ENCODE measurements at places on chromosomes 16 and 17.

- no peak for DNase-seq
These were observed 186.0 kb upstream of the FOXF1 start for GRCh38 chr16:86324320-86324719.

DNA sequence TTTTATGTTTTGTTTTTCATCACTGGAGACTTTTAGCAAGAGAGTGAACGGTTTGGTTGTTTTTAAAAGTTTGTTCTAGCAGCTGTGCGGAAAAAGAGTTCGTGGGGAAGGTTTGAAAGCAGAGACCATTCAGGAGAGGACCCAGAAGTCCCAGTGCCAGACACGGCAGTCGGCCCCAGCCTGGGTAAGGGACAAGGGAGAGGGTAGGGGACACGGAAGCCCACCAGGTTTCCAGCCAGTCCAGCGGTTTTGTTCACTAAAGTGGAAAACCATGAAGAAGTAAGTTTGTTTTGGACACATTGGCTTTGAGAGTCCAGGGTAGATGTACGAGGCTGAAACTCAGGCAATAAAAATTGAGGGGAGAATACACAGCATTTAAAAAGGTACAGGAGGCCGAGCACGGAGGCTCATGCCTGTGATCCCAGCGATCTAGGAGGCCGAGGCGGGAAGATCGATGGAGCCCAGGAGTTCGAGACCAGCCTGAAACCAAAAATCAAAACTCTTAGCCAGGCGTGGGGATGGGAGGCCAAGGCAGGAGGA is 56.8 kb upstream of the RPH3AL start:
- no peak for DNase-seq

DNA sequence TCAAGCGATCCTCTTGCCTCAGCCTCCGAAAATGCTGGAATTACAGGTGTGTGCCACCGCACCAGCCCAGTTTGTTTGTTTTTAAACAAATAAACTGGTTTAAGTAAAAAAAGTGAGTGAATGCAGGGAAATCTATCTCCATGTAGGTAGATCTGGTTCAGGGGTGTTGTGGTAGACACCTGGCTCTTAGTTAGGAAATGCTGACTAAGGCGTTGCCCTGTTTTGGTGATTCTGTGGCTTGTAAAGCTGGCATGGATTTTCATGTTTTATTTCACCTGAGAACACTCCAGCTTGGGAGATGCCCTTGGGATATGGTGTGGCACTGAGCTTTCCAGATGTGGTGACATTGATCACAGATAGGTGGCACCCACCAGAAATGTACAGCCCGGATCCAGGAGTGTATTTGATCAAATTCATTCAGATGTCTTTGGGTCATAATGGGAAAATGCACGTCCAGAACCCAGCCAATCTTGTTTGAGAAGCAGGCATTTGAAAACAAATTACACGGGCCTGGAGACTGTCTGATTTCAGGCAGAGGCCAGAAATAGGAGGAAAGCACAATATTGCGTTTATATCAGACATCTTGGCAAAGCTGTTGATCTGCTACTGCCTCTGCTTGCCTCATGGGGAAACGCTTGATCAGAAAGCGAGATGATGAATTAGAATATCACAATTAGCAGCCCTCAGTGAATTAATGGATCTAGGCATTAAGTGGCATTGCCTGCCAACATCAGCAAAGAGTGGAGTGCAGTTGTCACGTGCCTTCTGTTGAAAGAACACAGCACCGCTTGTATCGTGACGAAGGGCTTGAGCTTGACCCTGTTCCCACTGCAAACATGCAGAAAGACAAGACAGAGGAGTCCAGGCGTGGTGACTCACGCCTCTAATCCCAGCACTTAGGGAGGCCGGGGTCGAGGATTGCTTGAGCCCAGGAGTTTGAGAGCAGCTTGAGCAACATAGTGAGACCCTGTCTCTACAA is 7.3 kb upstream of the IL34 start:
- peak; percentile 80 for DNase-seq

DNA sequence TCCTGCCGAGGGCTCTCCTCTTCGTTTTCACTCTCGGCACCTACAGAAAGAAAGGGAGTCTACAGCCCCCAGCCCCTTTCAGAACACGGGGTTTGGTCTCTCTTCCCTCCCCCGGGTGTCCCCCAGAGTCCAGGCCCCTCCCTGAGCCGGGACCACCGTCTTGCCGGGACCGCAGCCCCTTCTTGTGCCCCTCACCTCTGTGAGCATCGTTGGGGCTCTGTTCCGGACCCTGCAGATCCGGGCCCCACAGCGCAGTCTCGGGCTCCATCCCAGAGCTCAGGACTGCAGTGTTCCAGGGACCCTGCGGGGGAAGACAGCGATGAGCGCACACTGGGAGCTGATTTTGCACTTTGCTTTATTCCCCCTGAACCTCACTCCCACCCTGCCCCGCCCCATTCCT is 2.8 kb downstream of the ZNF629 start:
- DNase-seq: no peak

GRCh38 chr16:10949424-10949970 is 5.1 kb downstream of the CLEC16A start:
- no peak for DNase-seq

- no peak for DNase-seq
These were observed 118.4 kb downstream of the VPS53 start for GRCh38 chr17:596287-596686.

DNA sequence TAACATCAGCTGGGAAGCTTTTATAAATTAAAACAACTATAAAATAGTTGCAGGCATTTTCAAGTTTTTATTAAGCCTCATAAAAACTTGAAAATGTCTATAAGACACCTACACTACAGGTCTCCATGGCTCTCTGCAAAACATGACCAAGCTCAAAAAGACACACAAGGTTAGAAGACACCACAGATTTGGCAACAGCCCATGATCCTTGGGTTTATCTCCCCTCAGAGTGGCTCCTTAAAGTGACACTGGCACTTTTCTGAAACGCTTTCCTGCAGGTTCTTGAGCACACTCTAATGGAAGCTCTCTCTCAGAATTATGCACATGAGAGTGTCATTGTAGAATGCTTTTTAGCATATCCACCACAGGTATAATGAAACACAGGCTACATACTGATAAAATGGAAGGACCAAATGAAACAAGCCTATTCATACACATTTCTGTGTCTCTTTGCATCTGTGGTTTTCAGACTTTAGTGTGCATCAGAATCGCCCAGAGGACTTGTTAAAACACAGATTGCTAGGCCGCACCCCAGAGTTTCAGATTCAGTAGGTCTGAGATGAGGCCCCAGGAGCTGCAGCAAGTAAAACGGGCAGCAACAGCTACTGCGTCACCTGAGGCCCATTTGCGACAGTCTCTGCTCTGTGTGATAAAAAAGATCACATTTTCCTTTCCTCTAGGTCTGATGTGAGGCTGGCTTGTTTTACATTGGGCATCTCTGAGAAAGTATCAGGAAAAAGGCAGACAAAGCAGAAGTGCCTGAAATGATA is 75.0 kb upstream of the WSB1 start:
- DNase-seq: no peak

DNA sequence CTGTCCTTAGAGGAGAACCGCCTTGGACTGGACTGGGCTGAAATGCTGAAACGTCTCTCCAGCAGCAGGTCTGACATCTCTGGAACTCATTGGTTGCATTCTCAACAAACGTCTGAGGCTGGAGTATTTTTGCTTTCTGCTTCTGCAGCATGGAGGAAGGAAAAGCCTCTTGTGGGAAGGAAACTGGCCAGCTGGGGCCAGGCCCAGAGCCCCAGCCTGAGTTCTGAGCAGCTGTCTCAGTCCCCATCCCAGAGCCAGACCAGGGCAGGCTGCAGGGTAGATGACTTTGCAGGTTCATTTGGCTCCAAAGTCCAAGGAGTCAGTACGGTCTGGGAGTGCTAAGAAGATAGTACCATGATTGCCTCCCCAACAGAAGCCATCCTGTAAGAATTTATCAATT is 18.3 kb downstream of the TEKT3 start:
- no peak for DNase-seq

DNA sequence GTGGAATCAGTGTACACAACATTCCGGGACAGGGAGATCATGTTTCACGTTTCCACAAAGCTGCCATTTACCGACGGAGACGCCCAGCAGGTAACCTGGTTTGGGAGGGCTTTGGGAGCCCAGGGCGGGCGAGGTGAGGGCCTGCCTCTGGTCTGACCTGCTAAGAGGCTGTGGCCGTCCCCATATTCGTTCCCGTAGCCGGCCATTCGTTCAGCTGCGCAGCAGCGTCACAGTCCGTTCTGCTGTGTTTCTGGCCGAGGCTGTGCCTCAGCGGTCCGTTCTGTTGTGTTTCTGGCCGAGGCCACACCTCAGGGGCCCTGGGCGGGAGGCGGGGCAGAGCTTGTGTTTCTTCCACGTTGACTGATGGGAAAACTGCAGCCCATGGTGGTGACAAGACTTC is 68.0 kb downstream of the OR1D5 start:
- DNase-seq: no peak

DNA sequence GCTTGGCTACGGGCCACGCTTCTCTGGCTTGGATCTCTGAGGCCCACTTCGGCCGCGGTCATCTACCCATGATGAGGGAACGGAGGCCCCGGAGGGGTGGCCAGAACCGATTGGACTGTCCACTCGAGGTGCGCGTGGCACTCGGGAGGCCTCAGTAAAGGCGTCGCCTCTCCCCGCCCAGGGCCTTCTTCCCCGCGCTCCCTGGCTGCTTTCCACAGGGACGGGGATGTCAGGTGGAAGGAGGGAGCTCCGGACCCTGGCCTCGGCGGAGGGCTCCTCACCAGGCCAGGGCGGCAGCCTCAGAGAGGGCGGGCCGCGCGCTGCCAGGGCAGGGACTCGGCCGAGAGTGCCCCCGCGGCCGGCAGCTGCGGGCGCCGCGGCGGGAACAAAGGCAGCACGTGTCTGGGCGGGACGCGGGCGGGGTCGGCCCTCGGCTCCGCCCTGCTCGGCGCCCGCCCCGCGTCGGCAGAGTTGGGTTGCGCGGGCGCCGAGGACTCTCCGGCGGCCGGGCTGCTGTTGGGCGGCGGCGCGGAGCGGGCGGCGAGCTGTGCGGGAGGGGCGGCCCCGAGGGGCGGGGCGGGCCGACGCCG is 587 bp upstream of the CDK5R1 start:
- DNase-seq: peak; percentile 87

GRCh38 chr17:44381810-44382305 is 7.6 kb downstream of the ITGA2B start:
- no peak for DNase-seq

- no peak for DNase-seq
These were observed 33.8 kb downstream of the GTF3C1 start for GRCh38 chr16:27515874-27516353.

DNA sequence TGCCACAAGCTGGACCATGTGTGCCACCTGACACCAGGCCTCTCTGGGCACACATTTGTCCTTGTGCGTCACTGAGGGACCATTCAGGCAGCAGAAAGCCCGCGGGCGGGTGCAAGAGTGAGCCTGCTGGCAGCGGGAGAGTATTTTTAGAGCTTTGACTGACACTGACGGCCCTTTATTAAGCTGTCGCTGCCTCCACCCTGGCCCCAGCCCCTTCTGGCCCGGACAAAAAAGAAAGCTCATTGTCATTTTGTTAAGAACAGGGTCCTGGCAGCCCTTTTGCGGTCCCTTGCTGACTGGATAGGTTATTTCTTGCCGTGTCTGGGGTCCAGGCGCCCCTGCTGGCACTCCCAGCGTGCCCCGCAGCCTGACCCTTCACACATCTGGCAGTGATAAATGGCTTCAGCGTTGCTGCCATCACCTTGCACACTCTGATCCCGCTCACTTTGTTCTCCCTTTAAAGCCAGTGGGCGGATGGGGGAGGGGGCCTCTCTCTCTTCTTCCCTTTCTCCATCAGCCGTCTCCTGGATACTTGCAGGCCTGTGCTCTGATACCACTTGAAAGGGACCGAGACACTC is 78.4 kb upstream of the NKD1 start:
- no peak for DNase-seq

GRCh38 chr17:48770954-48771353 is 42.4 kb upstream of the HOXB13 start:
- no peak for DNase-seq

GRCh38 chr16:58128711-58129096 is 477 bp downstream of the CFAP20 start:
- DNase-seq: no peak

GRCh38 chr17:46894476-46895151 is 28.3 kb upstream of the GOSR2 start:
- peak; percentile 62 for DNase-seq

GRCh38 chr17:44382917-44383316 is 6.5 kb downstream of the ITGA2B start:
- no peak for DNase-seq

- no peak for DNase-seq
These were observed 17.3 kb downstream of the KANSL1 start for GRCh38 chr17:46175891-46176290.

- DNase-seq: no peak
These were observed 49.9 kb upstream of the COX10 start for GRCh38 chr17:14019186-14019956.

DNA sequence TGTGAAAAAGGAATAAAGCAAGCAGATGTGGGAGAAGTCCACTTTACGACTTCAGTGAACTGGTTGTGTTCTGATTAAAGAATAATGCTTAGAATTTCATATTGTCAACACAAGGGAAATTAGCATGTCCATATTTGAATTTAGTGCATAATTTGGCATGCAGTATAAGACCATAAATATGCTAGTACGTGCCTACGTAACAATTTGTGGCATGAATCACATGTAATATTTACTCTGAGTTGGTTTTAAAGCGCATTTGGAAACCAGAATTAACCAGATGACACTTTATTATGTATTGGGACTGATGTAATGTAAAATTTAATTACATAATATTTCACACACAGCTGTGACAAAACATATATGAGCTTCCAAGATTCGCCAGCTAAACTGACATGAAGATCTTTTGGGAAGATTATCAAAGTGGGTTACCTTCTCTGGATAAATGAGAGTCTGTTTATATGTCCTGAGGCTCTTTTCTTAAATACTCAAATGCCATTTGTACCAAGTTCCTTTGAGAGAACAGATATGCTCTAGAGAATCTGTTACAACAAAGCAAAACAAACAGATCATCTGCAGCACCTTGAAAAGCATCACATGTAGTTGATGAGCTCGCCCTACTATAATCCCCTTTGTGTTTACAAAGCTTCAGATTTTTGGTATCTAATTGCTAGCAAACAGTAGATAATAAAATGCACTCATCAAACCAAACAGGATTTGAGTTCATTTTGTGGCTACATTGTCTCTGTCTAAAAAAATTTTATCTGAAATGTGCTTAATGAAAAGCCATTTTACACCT is 1468.6 kb downstream of the CDH11 start:
- DNase-seq: no peak

GRCh38 chr17:64306850-64307463 is 43.9 kb upstream of the TEX2 start:
- peak; percentile 91 for DNase-seq

Measured in trophoblast cell (in vitro differentiated cells and primary cell).